Lung microvascular endothelial cell (primary cell): ENCODE measurements at places on chromosomes 6 and 20. TPM values are rescaled to one million over a fixed set of nuclear protein-coding genes. Genes with fewer than 3 reads are reported as not detected.

TREML2 gene
- not detected in 2 replicates for total RNA-seq

OR12D1 gene
- total RNA-seq = not detected in 2 replicates

CD2AP gene
- total RNA-seq = 18.5 and 24.4 TPM in 2 replicates

SNAI1 gene
- 1.1 and 1.8 TPM in 2 replicates for total RNA-seq

CLDN20 gene
- not detected in 2 replicates for total RNA-seq

SIRPB1 gene
- 0.22 and 0.40 TPM in 2 replicates for total RNA-seq

TNFRSF6B gene
- 3.2 and 12.6 TPM in 2 replicates for total RNA-seq

GPR63 gene
- total RNA-seq = under 0.01 TPM in 2 replicates

ANKEF1 gene
- 0.65 and 0.99 TPM in 2 replicates for total RNA-seq

TAAR8 gene
- not detected in 2 replicates for total RNA-seq

F13A1 gene
- total RNA-seq = not detected in 2 replicates

MAS1 gene
- not detected in 2 replicates for total RNA-seq

HSD17B8 gene
- 7.0 and 8.5 TPM in 2 replicates for total RNA-seq

SRF gene
- 8.3 and 12.7 TPM in 2 replicates for total RNA-seq

SLC24A3 gene
- total RNA-seq = under 0.01 TPM in 1 of 2 replicates, not detected in the other

ADTRP gene
- 0.20 and 0.87 TPM in 2 replicates for total RNA-seq

MDFI gene
- 44.0 and 49.5 TPM in 2 replicates for total RNA-seq

MSH5 gene
- 1.4 and 2.6 TPM in 2 replicates for total RNA-seq

LY6G6F gene
- total RNA-seq = not detected in 2 replicates

MUC22 gene
- not detected in 2 replicates for total RNA-seq

VGLL2 gene
- not detected in 2 replicates for total RNA-seq
